Nucleus accumbens (tissue), 56 donors: ENCODE measurements at places on chromosomes 1 and 21.
A peak's percentile ranks its signal among the peaks of the same experiment; 100 is the strongest.

GRCh38 chr1:220544901-220545303 lies 17.0 kb downstream of the MARK1 start:
- peak; percentile 9 for DNase-seq

DNA sequence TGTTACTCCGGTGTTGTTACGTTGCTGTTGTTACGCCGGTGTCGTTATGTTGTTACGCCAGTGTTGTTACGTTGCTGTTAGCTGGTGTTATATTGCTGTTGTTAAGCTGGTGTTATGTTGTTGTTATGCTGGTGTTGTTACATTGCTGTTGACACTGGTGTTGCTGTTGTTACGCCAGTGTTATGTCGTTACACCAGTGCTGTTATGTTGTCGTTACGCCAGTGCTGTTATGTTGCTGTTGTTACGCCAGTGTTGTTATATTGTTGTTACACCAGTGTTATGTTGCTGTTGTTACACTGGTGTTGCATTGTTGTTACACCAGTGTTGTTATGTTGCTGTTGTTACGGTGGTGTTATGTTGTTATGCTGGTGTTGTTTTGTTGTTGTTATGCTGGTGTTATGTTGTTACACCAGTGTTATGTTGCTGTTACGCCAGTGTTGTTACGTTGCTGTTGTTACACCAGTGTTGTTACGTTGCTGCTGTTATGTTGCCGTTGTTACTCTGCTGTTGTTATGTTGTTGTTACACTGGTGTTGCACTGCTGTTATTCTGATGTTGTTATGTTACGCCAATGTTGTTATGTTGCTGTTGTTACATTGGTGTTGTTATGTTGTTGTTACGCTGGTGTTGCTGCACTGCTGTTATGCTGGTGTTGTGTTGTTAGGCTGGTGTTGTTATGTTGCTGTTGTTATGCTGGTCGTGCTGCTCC lies 25.6 kb downstream of the H6PD start:
- DNase-seq = no peak

DNA sequence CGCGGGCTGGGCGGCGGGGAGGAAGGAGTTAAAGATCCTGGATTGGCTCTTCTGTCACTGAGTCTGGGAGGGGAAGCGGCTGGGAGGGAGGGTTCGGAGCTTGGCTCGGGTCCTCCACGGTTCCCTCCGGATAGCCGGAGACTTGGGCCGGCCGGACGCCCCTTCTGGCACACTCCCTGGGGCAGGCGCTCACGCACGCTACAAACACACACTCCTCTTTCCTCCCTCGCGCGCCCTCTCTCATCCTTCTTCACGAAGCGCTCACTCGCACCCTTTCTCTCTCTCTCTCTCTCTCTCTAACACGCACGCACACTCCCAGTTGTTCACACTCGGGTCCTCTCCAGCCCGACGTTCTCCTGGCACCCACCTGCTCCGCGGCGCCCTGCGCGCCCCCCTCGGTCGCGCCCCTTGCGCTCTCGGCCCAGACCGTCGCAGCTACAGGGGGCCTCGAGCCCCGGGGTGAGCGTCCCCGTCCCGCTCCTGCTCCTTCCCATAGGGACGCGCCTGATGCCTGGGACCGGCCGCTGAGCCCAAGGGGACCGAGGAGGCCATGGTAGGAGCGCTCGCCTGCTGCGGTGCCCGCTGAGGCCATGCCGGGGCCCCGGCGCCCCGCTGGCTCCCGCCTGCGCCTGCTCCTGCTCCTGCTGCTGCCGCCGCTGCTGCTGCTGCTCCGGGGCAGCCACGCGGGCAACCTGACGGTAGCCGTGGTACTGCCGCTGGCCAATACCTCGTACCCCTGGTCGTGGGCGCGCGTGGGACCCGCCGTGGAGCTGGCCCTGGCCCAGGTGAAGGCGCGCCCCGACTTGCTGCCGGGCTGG lies at the start of gene NPR1:
NPR1 (plus strand) TSS at position 170 of the 818 bp plus-strand sequence; CDS start at position 591, 421 bp downstream.
- peak; percentile 4 for DNase-seq

DNA sequence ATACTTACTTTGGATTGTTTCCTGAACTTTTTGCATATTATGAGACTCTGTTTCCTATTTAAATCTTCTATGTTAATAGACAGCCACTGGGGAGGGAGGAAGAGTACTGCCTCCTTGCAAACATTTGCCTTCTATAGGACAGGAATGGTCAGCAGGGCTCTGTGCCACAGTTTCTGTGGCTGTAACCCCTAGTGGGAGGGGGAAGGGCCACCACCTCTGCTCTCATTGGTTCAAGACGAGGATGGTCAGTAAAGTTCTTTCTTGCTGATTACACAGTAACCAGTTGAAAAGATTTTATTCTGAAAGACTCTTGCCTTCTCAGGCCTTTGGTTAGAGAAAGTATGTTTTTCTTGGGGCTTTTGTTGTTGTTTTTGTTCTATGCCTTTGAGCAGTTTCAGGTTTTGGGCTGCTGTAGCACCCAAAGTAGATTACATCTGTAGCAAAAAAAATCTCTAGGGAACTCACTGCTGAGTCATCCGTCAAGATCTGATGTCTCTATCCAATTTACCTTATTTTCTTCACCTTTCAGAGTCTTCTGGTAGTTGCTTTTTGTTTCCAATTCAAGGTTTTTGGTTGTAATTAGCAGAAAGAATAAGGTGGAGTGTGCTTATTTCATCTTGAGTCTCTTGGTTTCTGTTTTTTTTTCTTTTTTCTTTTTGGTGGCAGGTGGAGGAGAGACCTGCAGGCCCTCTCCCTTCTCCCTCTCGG lies 23.1 kb downstream of the SLC35A3 start:
- DNase-seq = no peak
